CD4-positive, alpha-beta T cell treated with Interleukin-1 beta for 1 hour (primary cell): ENCODE measurements at places on chromosomes 2 and 18.

DNA sequence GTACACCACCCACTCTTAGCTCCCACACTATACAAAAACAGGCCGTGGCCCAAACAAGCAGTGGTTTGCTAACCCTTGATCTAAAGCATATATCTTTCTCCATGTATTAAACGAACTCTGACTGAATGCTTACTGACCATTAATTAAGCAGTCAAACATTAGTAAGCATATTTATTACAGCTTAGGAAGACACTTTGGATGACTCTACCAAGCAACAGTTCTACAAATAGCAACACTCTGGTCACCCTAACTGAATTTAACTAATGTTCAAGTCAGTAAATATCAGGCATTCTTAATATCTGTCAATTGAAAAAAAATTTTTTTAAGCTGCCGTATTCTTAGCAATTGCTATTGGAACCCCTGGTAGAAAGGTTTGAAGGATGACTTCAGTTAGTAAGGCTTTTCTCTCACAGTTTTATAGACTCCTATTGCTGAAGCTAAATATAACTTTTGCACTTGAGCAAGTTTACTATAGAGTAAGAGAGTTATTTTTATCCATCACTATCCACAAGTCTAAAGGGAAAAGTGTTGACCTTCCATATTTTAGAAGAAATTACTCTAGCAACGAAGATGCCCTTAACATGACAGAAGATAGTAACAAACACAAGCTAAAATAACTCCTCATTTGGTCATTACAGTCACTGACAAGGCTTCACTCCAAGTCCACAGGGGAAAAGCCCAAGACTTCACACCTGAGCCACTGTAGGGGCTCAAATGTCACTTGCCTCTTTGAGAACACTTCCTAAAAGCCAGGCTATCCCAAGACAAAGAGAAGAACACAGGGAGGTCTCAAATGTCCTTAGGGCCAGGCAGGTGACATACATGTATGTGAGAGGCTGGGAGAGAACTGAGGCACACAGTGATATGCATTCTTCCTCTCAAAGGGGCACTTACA, 74.4 kb downstream of the RTN4 start:
- no peak for DNase-seq

- DNase-seq = no peak
Observed at GRCh38 chr2:123179526-123179925, 845.6 kb upstream of the CNTNAP5 start.

- no peak for DNase-seq
Observed at GRCh38 chr2:232390661-232391060, 12.1 kb downstream of the ALPP start.

GRCh38 chr2:147384659-147385058, 460.2 kb upstream of the ACVR2A start:
- no peak for DNase-seq

DNA sequence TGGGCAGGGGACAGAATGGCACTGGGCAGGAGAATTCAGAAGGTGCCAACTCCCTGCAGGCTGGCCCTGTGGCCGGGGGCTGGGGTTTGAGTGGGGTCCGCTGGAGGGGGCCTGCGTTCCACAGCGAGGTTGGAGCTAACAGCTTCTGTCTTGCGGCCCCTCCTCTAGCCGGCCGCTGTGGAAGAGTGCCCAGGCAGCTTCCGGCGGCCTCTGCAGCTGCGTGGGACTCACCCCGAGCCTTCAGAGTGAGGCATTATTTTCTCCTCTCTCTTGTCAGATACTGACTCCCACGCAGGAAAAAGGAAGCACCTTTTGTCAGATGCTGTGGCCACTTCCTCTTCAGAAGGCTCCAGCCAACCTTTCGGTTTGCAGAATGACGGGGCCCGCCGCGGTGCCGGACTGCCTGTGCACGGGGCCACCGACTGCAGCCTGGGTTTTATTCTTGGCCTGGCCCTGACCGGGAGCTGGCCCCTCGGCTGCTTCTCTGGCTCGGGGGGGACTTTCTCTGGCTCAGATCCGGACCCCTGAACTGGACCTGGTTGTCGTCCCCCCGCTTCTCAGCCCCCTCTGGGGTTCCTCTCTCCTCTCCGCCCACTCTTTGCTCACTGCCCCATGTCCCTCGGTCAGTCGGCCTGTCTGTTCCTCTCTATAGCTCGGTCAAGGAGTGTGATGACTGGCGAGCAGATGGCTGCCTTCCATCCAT, 40.1 kb downstream of the ARHGAP25 start:
- peak; percentile 79 for DNase-seq

DNA sequence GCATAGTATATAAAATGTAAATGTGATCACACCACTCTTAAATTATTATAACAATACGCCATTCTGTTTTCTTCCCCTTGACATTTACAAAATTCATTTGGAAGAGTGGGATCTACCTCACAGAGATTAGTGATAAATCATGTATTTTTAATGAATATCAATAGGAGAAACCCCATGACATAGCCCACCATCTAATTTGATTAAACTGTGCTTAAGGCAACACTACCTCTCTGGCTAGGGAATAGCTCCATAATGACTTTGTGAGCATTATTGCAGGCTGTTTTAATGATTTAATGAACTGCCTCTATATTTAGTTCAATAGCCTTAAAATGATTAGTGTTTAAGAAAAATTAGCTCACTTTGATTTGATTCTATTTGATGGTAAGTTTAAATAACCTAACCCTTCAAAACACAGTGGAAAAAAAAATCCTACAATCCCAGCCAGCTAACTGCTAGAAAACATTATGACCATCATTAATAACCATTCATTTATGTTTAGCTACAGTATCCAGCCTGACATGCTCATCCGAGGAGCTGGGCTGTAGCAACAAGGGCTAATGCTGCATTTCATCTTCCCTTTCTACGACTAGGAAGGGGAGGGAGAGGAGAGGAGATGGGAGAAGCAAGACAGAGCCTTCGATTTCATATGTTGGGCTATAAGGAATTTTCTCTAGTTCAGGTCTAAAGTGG, 75.3 kb upstream of the BCL11A start:
- no peak for DNase-seq
